ENCODE measurements at places on chromosomes 2 and 18. TPM values are rescaled to one million over a fixed set of nuclear protein-coding genes. Genes with fewer than 3 reads are reported as not detected.

GRCh38 chr2:233426619-233427342 lies 72.5 kb downstream of the DGKD start:
- no peak overlapping the region for H3K4me3 ChIP-seq
- no peak for DNase-seq
- no peaks in the 10 kb centered on the region for H3K27me3 ChIP-seq
- peaks cover 79% of the 10 kb centered on the region for H3K4me1 ChIP-seq

DNA sequence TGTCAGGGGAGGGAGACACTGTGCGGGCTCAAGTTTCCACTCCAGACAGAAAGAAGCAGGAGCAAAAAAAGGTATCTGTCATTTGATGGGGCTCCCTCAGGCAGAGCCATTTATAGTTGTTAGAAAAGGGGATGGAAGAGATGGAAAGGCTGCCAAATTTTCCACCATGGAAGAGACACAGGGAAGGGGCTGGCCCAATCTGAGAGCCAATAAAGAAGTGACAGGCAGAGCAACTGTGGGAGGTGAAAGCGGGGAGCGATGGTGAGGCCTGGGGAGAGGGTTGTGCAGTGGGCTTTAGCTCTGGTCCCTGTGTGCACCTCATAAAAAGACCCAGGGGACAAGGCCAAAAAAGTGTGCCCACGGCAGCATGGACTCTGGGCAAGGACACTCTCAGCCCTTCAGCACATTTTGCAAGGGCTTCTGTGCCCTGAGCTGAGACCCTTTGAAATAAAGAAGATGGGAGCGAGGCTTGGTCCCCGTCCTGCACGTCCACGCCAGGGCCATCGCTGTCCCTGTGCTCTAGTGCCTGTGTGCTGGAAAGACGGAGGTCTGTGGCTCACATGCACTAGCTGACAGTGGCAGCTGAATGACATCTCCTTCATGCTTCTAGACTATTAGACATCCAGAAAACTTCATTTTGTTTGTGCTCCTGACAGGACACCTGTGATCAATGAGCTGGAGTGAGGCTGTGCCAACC lies 456.7 kb upstream of the HS6ST1 start:
- no peak overlapping the region for H3K4me3 ChIP-seq
- DNase-seq: no peak
- no peaks in the 10 kb centered on the region for H3K27me3 ChIP-seq
- H3K27ac ChIP-seq: no peak overlapping the region

GRCh38 chr2:43321446-43321845 lies 95.0 kb upstream of the ZFP36L2 start:
- no peaks in the 10 kb centered on the region for H3K36me3 ChIP-seq
- H3K27me3 ChIP-seq: no peaks in the 10 kb centered on the region
- DNase-seq: no peak
- no peak overlapping the region for H3K4me3 ChIP-seq

SERPINB3 gene
- not detected for total RNA-seq

GRCh38 chr2:209696836-209697711 lies 74.6 kb upstream of the UNC80 start:
- H3K4me3 ChIP-seq: no peak overlapping the region
- H3K27ac ChIP-seq: no peak overlapping the region
- DNase-seq: no peak
- H3K36me3 ChIP-seq: no peaks in the 10 kb centered on the region
- H3K4me1 ChIP-seq: no peaks in the 10 kb centered on the region
- H3K27me3 ChIP-seq: no peaks in the 10 kb centered on the region

RBM44 gene
- 0.30 TPM for total RNA-seq

GRCh38 chr2:7436096-7436906 lies 519.1 kb downstream of the RNF144A start:
- peaks cover under 1% of the 10 kb centered on the region for H3K27me3 ChIP-seq
- H3K4me1 ChIP-seq: peaks cover 1% of the 10 kb centered on the region
- no peaks in the 10 kb centered on the region for H3K36me3 ChIP-seq
- H3K27ac ChIP-seq: no peak overlapping the region

DNA sequence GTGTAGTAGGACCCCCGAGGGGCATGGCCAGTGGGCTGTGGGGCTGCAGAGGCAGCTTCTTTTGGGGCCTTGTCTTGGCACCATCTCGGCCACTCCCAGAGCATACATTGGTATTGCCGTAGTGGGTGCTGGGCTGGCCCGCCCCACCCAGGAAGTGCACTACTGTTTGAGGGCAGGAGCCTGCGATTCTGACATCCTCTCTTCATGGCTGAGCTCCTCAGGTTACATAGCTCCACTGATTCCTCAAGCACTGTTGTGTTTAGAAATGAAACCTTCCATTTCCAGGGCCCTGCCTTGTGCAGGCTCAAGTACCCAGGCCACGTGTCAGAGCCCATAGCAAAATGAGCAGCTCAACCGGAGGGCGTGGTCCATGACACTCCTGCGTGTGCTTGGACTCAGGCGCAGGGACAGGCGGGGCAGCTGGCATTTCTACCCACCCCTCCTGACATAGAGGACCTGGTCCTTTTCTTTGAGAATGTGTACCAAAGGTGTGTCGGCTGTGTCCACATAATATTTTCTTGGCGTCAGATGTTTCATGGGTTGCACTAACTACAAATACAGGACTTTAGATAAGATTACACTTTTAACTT lies 67.9 kb downstream of the DGKD start:
- no peak for DNase-seq
- H3K27ac ChIP-seq: peak overlapping the region; percentile 90
- no peaks in the 10 kb centered on the region for H3K27me3 ChIP-seq
- H3K36me3 ChIP-seq: no peaks in the 10 kb centered on the region

- no peak overlapping the region for H3K27ac ChIP-seq
- peaks cover 31% of the 10 kb centered on the region for H3K4me1 ChIP-seq
- no peak for DNase-seq
- H3K36me3 ChIP-seq: no peaks in the 10 kb centered on the region
These were observed 41.6 kb downstream of the LBH start for GRCh38 chr2:30272761-30273573.

DNA sequence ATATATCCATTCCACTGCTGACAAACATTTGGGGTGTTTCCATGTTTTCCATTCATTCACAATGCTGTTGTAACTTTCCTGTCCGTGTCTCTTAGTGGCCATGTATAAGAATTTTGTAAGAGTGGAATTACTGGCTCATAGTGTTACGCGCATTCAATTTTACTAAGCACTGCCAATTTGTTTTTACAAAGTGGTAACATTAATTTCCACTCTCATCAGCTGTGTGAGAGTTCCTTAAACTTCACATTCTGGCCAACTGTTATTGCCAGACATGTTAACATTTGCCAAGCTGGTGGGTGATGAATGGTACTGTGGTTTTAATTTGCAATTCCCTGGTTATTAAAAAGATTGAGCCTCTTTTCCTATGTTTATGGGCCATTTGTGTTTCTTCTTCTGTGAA lies 134.2 kb downstream of the DTNB start:
- DNase-seq: no peak
- no peaks in the 10 kb centered on the region for H3K36me3 ChIP-seq
- no peaks in the 10 kb centered on the region for H3K27me3 ChIP-seq

AQP4 gene
- total RNA-seq: 0.33 TPM

GRCh38 chr2:9627310-9627709 lies 3.5 kb downstream of the YWHAQ start:
- no peaks in the 10 kb centered on the region for H3K36me3 ChIP-seq
- peak overlapping the region; percentile 81 for H3K4me3 ChIP-seq
- no peak for DNase-seq
- H3K27ac ChIP-seq: no peak overlapping the region
- H3K4me1 ChIP-seq: peaks cover 44% of the 10 kb centered on the region

DNA sequence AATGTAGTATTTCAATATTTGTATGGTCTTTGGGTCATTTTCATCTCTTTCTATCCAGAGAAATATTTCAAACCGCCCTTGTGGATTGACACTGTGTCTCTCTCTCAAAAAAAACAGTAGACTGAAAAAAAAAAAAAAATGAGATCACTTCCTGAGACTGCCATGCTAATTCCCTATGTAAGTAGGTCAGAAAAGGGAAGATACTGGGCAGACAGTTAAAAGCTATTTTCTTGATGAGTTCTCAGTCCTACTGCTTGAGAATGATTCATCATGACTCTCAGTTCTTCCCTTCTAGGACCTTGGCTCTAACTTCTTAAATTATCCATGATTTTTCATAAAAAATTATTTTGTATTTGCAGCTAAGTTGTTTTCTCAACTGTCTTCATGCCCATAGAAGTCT lies 672.3 kb upstream of the REG3G start:
- DNase-seq: no peak
- no peaks in the 10 kb centered on the region for H3K4me1 ChIP-seq
- H3K4me3 ChIP-seq: no peak overlapping the region
- H3K27me3 ChIP-seq: no peaks in the 10 kb centered on the region

STARD6 gene
- total RNA-seq: not detected

LIPG gene
- 1.3 TPM for total RNA-seq

CTAGE1 gene
- total RNA-seq: not detected

FIGN gene
- total RNA-seq: 16.5 TPM

GRCh38 chr18:49730951-49731391 lies 82.4 kb downstream of the ACAA2 start:
- no peak for DNase-seq
- no peaks in the 10 kb centered on the region for H3K4me1 ChIP-seq
- no peaks in the 10 kb centered on the region for H3K27me3 ChIP-seq
- no peaks in the 10 kb centered on the region for H3K36me3 ChIP-seq

GRCh38 chr2:224110811-224111210 lies 71.7 kb upstream of the SERPINE2 start:
- H3K4me1 ChIP-seq: no peaks in the 10 kb centered on the region
- no peak for DNase-seq
- H3K36me3 ChIP-seq: no peaks in the 10 kb centered on the region

SERPINB13 gene
- not detected for total RNA-seq

DSG1 gene
- 1.7 TPM for total RNA-seq

ARHGAP28 gene
- total RNA-seq: 1.5 TPM

SPP2 gene
- not detected for total RNA-seq

FARP2 gene
- total RNA-seq: 20.1 TPM

- no peaks in the 10 kb centered on the region for H3K27me3 ChIP-seq
- DNase-seq: no peak
- no peak overlapping the region for H3K4me3 ChIP-seq
- H3K36me3 ChIP-seq: no peaks in the 10 kb centered on the region
- no peaks in the 10 kb centered on the region for H3K4me1 ChIP-seq
These were observed 69.0 kb downstream of the AOX1 start for GRCh38 chr2:200654823-200655222.

- H3K4me1 ChIP-seq: no peaks in the 10 kb centered on the region
- no peak for DNase-seq
- H3K36me3 ChIP-seq: no peaks in the 10 kb centered on the region
- H3K27ac ChIP-seq: no peak overlapping the region
- no peak overlapping the region for H3K4me3 ChIP-seq
These were observed 261.0 kb upstream of the SIX3 start for GRCh38 chr2:44680424-44680971.

TRPM8 gene
- 0.25 TPM for total RNA-seq

- H3K27ac ChIP-seq: peak overlapping the region; percentile 98
- peaks cover 19% of the 10 kb centered on the region for H3K4me1 ChIP-seq
- H3K36me3 ChIP-seq: no peaks in the 10 kb centered on the region
- peak overlapping the region; percentile 10 for H3K4me3 ChIP-seq
- no peak for DNase-seq
These were observed 15.7 kb downstream of the ZEB2 start for GRCh38 chr2:144504218-144504641.

DNA sequence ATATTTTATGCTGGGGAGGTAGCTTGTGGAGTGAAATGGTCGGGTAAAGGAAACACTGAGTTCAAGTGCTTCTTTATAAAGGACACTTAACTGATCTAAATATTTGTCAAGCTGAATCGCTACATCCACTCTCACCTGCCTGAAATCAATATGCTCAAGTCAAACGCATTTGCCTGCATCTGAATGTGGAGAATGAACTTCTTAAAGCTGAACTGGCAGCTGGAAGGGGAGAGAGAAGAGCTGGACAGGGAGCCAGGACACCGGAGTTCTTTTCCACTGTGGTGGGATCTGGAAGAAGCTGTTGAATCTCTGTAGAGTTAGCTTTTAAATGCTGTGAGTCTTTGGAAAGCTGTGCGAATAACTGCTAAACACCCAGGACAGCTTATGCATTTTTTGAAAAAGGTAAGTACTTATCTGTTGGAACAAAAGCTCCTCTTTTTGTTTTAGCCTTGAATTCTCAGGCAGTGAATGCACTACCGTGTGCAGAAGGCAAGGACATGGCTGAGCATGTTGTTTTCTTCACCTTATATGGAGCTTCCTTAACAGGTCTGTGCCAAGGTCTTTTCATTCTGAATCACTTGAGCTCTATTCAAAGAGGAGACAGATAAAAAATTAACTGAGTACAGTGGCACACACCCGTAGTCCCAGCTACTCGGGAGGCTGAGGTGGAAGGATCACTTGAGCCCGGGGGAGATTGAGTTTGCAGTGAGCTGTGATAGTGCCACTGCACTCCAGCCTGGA lies 74.2 kb upstream of the KLF7 start:
- no peaks in the 10 kb centered on the region for H3K27me3 ChIP-seq
- no peaks in the 10 kb centered on the region for H3K36me3 ChIP-seq
- H3K4me3 ChIP-seq: no peak overlapping the region
- H3K4me1 ChIP-seq: peaks cover 10% of the 10 kb centered on the region
- peak overlapping the region; percentile 47 for H3K27ac ChIP-seq

DNA sequence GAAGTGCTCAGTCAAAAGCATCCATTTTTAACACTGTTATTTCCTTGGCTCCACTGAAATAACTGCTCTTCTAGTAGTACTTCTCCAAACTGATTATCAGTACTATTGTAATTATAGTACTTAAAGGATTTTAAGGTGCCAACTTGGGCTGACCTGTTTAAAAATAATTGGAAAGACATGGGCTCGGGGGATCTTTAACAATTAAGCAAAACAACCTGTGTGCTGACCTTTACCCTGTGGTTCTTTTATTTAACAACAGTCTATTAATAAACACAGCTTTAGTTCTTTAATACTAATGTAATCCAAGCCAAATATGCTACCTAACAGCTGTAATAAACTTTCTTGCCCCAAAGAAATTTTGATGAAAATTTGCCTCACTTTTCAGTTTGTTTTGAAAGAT lies 6.9 kb upstream of the ITPRID2 start:
- no peak for DNase-seq
- no peak overlapping the region for H3K4me3 ChIP-seq
- H3K27me3 ChIP-seq: no peaks in the 10 kb centered on the region
- no peaks in the 10 kb centered on the region for H3K4me1 ChIP-seq

PLEKHM3 gene
- 17.4 TPM for total RNA-seq

DNA sequence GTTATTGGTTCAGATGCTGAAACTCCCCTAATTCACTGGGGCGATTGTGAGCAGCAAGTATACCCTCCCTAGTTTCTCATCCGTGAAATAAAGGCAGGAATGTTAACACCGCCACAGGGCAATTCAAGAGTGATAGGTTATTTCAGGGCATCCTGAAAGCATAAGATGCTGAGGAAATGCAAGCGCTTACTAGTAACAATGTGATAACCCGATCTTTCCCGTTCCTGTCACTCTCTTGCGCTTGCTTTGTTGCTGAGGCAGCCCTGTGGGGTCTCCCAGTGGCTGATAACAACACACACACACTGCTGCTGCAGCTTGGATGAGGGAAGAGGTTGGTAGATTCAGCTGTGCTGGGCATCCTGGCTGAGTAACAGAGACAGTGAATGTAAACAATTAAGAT lies 259.3 kb downstream of the AGPS start:
- no peaks in the 10 kb centered on the region for H3K4me1 ChIP-seq
- H3K27me3 ChIP-seq: no peaks in the 10 kb centered on the region
- H3K27ac ChIP-seq: no peak overlapping the region
- H3K36me3 ChIP-seq: no peaks in the 10 kb centered on the region
- H3K4me3 ChIP-seq: no peak overlapping the region
- DNase-seq: no peak

Measured in heart left ventricle (tissue), 16 donors.